ENCODE measurements at places on chromosomes 5 and 9. TPM values are rescaled to one million over a fixed set of nuclear protein-coding genes. Genes with fewer than 3 reads are reported as not detected.

Gene ZNF474
- not detected for total RNA-seq

Gene ZNF354C
- total RNA-seq = 2.4 TPM

Gene SLIT3
- 85.8 TPM for total RNA-seq

Gene TRPM6
- total RNA-seq = 0.83 TPM

Gene TAF11L3
- total RNA-seq = not detected

Gene CORO2A
- 0.39 TPM for total RNA-seq

Gene C5orf58
- total RNA-seq = not detected

Gene SLC2A8
- total RNA-seq = 19.8 TPM

Gene CSF2
- not detected for total RNA-seq
